Adrenal gland (tissue), 19 donors: ENCODE measurements at places on chromosomes 5 and 9. TPM values are rescaled to one million over a fixed set of nuclear protein-coding genes. Genes with fewer than 3 reads are reported as not detected.

DNA sequence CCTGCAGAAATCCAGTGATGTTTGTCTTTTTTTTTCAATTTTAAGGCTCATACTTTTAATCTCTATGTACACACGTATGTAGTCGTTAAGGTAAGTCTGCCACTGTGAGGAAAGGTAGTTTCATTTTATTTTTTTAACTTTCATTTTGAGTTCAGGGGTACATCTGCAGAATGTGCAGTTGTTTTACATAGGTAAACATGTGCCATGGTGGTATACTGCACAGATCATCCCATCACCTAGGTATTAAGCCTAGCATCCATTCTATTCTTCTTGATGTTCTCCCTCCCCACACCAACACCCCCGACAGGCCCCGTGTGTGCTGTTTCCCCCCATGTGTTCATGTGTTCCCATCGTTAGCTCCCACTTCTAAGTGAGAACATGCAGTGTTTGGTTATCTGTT lies 19.7 kb downstream of the MUSK start:
- DNase-seq: no peak

GRCh38 chr5:36763454-36763853 lies 113.1 kb upstream of the NIPBL start:
- DNase-seq: no peak

DNA sequence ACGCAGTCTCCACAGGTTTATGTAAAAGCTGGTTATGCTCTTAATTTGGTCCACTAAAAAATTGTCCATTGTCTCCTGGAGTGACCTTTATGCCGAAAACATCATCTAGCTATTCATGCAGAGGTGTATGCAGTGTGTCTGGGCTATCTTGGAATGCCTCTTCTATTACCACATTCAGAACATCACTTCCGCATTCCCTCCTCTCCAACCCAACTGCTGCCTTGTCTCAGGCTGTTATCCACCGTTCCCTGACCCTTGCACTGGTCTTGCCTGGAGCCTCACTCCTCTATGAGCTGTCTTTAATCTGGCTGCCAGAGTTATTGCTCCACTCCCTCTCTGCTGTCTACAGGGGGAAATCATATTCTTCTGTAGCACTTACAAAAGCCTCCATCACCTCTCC lies 214.1 kb upstream of the ANKRD55 start:
- DNase-seq: no peak

GRCh38 chr9:132637351-132637750 lies 32.4 kb downstream of the DDX31 start:
- no peak for DNase-seq

GRXCR2 gene
- polyA plus RNA-seq: not detected

DNA sequence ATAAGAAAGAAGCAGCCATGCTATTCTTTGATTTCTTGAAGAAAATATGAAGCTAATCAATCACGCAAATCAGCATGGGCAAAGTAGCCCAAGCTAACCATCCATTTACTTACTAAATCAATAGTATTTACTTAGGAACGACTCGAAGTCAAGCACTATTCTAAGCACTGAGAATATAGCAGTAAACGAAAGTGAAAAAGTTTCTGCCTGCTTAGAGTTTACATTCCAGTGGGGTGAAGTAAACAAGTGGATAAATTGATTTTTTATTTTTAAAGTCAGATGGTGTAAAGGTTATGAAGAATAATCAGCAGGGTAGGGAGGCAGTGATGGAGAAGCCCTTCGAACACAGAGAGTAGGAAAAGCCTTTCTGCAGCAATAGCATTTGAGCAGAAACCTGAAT lies 5.5 kb downstream of the TSTD2 start:
- no peak for DNase-seq

ANKRD55 gene
- polyA plus RNA-seq: 0.31 TPM

IFNA16 gene
- polyA plus RNA-seq: not detected

ELOVL7 gene
- 2.2 TPM for polyA plus RNA-seq

OLFML2A gene
- polyA plus RNA-seq: 3.4 TPM

DNA sequence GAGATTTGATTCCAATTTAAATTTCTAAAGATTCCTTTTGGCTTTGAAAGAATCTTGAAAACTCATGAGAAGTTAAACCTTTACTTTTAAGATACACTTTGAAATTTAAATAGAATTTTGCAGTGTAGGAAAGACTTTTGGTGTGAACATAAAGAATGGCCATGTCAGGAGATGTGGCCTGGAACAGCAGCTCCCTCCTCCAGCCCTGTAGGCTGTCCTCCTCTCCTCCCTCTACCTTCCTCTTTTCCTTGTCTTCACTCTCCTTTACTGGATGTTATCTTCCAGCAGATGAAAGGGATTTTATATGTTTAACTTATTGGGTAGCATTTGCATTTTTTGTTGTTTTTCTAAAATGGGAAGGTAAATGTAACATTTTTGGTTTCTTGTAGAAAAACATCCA lies 18.9 kb downstream of the ASPN start:
- DNase-seq: no peak

DNA sequence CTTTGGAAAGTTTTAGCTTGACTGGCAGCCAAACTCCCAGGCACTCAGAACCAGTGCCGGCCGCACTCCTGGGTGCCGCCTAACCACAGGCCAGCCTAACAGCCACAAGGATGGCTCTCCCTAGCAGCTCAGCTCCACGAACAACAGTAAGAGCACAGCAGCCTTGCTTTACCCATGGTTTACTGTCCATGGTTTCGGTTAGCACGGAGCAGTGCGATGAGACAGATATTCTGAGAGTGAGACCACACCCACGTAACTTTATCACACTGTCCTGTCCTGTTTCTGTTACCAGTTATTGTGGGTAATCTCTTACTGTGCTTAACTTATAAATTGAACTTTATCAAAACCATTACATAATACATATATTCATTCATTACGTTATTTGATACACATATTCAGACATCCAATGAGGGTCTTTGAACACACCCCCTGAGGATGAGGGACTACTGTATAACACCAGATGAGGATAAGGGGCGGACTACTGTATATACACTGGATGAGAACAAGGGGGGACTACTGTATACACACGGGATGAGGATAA lies 12.4 kb downstream of the CLPTM1L start:
- DNase-seq: no peak

HABP4 gene
- 14.9 TPM for polyA plus RNA-seq

GRCh38 chr9:79572032-79572607 lies 355 bp downstream of the TLE4 start:
- peak; percentile 47 for DNase-seq

GRCh38 chr5:179162351-179163235 lies 102.4 kb downstream of the ZNF354C start:
- no peak for DNase-seq

GRCh38 chr9:137293094-137293481 lies 9.0 kb downstream of the NRARP start:
- no peak for DNase-seq

ECSCR gene
- 9.8 TPM for polyA plus RNA-seq

DNA sequence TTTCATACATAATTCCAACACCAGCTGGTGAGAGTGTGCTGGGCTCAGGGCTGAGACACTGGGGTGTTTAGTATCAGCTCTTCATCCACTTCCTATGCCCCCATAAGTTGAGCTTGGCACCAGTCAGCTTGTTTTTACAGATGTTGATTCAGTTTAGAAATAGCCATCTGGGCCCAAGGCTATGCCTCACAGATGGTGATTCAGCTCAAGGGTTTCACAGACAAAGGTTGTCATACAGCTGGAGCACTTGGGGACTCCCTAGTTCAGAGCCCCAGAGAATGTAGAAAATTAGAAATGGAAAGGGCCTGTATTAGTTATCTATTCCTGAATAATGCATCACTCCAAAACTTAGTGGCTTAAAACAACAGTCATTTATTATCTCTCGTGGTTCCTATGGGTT lies 10.3 kb upstream of the CRHBP start:
- no peak for DNase-seq

DNA sequence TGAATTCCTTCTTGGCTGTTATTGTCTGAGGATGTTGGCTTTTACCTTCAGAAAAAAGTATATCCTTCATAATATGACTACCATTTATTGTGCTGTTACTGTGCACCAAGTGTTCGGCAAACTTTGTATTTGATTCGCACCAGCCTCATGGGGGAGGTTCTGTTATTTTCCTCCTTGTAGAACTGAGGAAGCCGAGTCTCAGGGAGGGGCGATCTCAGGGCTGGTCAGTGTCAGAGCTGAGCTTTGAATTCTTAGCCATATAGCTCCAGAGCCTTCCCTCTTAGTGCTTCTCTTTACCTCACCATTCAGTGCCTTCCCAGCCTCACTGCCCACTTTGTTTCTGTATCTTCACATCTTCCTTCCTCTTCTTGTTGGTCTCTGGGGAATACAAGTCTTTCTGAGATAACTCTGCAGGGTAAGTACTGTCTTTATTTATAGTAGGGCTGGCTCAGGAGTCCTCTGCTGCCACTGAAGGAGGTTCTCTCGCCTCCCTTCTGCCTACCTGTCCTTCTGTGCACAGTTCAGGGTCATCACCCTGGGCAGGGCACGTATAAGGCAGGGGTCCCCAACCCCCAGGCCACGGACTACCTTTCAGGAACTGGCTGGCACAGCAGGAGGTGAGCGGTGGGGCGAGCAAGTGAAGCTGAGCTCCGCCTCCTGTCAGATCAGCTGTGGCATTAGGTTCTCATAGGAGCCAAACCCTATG lies 48.4 kb downstream of the GALNT10 start:
- no peak for DNase-seq

GRCh38 chr5:96933764-96934707 lies 1.8 kb upstream of the LNPEP start:
- no peak for DNase-seq

DNA sequence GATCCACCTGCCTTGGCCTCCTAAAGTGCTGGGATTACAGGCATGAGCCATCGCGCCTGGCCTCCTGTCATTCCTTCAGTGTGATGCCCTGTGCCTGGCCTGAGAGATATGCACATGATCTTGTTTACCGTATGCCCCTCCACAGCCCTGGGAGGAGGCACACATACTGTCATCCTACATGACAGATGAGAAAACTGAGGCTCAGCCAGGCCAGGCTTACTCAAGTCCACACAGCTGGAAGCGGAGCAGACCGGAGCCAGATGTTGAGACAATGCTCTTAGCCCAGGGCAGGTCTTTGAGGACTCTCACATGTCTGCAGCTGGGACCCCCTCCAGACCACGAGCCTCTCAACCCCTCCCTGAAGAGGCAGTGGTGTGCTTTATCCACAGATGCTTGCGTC lies 38.7 kb upstream of the SH3PXD2B start:
- DNase-seq: no peak

CDKN2AIPNL gene
- 63.7 TPM for polyA plus RNA-seq

DNA sequence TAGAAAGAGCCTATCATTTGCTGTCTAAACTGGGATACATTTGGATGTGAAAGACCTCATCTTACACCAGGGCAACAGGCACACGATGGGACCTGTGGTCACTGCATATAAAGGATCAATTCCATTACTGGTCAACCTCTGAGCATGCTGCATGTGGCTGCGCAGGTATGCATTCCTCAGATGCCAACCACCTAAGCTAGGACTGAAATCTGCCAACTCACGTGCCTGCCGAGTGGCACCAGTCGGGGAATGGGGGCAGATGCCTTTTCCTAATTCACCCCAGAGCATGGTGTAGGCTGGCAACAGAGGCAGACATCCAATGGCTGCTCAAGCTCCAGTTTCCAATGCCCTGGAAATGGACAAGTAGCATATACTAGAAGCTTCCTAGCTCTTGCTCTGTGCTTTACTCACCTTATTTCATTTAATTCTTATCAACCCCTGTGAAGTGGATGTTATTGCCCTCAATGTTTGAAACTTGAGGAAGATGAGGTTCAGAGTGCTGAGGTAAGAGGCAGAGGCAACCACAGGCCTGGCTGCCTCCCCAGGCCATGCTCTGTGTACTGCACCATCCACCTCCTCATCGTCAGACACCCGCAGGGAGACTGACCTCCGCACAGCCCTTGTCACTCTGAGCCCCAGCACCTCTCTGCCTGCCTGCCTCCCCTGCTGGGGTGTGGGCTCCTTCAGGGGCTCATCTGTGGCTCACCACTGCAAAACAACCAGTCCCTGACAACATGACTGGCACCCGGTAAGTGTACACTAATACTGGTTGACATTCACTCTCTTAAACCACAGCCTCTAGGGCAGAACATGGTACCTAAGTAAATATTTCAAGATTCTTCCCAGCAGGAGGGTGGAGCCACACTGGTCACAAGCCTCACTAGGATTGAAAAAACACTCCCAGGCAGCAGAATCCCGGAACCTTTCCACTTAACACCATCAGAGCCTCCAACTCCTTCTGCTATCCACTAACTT lies 228.5 kb downstream of the CRB2 start:
- no peak for DNase-seq

DNA sequence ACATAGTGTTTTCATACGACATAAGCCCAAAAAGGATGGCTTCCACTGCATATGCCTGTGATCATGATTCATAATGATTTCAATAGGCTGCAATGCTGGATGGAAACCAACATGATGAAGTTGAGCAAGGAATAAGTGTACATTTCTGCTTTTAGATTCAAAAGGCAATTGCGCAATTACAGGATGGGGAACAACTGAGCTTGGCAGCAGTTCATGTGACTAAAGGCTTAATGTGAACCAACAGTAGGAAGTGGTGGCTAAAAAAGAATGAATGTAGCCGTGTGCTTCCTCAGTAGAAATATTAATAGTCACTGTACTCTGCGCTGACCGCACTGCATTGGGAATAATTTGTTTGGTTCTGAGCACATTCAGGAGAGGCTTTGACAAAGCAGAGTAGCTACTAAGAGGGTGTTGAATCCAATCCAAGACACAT lies 51.2 kb downstream of the SLC1A3 start:
- DNase-seq: peak; percentile 80

- DNase-seq: no peak
Observed at GRCh38 chr5:77102549-77102948, 15.5 kb upstream of the ZBED3 start.

MSMP gene
- not detected for polyA plus RNA-seq

- no peak for DNase-seq
Observed at GRCh38 chr5:89110916-89111646, 228.1 kb upstream of the MEF2C start.

GRCh38 chr5:107430071-107430625 lies 240.6 kb downstream of the EFNA5 start:
- DNase-seq: no peak

- no peak for DNase-seq
Observed at GRCh38 chr5:60349891-60350415, 350.0 kb downstream of the DEPDC1B start.

IRX4 gene
- not detected for polyA plus RNA-seq

DNA sequence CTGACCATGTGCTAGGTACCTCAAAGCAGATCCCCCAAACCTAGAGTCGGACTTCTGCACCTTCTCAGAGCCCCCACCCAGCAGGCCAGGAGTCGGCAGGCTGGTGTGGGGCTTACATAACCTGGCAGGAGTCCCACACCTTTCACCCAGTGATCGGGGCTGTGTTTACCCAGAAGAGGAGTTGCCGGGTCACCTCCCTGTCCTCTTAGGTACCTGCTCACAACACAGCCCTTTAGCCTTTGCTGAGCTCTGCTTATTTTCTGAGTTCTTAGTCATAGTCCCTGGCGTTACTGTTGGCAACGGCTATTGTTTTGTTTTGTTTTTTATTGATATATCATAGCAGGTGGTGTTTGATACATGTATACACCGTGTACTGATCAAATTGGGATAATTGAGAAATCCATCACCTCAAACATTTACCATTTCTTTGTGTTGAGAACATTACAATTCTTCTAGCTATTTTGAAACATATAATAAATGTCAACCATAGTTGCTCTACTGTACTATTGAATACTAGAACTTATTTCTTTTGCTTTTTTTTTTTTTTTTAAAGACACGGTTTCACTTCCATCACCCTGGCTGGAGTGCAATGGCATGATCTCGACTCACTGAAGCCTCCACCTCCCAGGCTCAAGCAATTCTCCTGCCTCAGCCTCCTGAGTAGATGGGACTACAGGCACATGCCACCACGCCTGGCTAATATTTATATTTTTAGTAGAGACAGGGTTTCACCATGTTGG lies 10.4 kb upstream of the EEIG1 start:
- DNase-seq: no peak

GRCh38 chr9:18352711-18353110 lies 121.2 kb upstream of the ADAMTSL1 start:
- no peak for DNase-seq
